Endothelial cell (in vitro differentiated cells): ENCODE measurements at places on chromosomes 2 and 18. TPM values are rescaled to one million over a fixed set of nuclear protein-coding genes. Genes with fewer than 3 reads are reported as not detected.

Gene FAM237A
- not detected for total RNA-seq

Gene TMEM200C
- total RNA-seq = 0.85 TPM

Gene SERPINB11
- total RNA-seq = not detected

Gene CYRIA
- 32.4 TPM for total RNA-seq

Gene SCN7A
- 6.3 TPM for total RNA-seq

Gene SPEG
- 6.1 TPM for total RNA-seq

Gene PPIL3
- 41.1 TPM for total RNA-seq

Gene INHA
- not detected for total RNA-seq

Gene LGALSL
- total RNA-seq = 30.2 TPM

Gene IL36B
- not detected for total RNA-seq

DNA sequence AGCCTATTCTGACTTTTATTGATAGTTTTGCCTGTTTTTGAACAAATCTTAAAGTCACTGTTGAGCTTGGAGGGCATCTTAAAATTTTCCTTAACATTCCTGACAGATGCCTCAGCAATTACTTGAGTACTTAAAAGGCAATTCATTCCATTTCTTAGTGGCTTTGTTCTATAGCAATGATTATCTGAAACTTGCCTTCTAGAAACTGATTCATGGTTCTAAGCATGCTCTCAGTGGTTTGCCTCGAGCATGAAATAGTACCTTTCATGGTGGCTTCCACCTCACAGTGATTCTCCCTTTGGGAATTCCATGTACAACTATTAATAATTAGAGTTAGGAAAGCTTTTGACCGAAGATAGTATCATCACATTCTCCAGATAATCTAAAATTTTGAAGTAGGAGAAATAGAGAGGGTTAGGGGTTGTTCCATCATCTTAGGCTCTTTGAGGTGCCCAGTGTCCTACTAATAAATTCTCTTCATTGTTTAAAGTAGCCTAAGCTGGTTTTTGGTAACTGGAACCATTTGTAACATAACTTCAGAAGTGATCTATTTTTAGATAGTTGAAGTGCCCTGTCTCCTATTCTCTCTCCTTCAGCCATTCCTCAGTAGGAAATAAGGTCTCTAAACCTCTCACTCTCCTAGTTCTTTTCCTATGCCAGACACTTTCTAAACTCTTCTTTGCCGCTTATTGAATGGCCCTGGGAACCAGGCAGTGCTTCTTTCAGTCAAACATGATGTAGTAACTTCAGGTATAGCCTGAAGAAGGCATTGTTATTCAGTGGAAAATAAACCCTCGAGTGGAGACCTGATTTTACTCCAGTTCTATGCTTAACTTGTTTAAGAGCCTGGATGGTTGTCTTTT lies 156.1 kb downstream of the HAUS1 start:
- no peak for DNase-seq

DNA sequence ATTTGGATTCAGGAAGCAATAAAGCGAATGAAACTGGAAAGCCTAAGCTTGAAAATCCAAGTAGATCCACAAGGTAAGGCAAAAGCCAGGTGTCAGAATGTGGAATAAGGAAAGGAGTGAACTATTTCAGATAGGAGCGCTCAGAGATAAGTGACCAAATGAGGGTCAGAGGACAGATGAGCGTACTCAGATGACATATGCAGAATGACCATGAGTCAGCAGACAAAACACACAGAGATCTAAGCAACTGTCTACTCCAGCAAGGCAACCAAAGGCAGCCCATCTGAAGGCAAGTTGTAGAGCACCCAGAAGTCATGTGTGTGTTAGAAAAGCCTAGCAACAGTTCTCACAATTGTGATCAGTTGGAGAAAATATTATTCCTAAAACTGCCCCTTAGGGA lies 548.4 kb upstream of the FSHR start:
- no peak for DNase-seq

DNA sequence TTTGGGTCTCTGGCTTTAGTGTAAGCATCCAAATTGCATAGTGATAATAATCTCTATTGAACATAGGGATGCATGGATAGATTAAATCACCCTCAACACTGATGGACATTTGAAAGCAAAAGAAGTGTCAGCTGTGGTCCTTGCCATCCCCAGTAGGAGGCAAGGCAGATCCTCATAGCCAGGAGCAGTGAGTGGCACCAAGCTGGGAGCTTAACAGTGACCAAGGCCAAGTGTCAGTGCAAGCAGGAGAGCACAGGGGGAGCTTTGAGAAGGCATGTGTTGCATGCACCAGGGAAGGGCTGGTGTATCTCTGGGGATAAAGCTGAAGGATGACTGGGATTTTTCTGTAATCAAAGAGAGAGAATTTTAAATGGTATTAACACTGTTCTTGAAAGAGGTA lies 14.7 kb downstream of the SLC14A1 start:
- DNase-seq = no peak

GRCh38 chr2:63871864-63872263 lies 30.2 kb downstream of the UGP2 start:
- DNase-seq = no peak

DNA sequence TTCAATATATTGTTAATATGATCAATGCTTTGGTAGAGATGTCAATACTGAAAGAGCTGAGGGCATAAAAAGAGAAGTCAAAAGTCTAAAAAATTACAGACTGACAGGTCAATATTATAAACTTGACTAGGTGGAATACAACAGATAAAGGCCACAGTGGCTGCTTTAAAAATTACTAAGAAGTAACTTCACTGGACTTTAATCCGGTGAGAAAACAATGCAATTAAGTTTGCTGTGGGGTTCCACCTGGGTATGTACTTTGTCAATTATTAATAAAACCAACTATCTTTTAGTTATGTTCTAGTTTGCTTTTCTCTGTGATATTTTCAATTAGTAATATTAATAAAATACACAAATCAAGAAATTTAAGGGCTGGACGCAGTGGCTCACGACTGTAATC lies 44.7 kb downstream of the RAPH1 start:
- no peak for DNase-seq

- no peak for DNase-seq
These were observed 447.1 kb upstream of the HS6ST1 start for GRCh38 chr2:128765811-128766210.

DNA sequence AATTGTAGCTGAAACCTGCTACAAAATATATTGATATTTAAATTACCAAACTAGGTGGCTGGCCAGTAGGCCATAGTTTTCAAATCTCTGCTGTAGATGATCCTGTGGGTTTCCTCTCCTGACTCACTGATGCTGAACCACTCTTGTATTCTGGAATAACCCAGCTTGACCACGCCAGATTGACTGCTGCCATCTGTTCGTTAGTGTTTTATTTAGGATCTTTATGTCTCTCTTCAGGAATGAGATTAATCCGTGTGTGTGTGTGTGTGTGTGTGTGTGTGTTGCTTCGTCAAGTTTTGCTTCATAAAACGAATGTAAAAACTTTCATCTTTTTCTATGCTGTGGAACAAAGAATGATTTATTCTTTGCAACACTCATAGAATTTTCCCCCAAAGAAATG lies 187.1 kb downstream of the DYSF start:
- DNase-seq = no peak

DNA sequence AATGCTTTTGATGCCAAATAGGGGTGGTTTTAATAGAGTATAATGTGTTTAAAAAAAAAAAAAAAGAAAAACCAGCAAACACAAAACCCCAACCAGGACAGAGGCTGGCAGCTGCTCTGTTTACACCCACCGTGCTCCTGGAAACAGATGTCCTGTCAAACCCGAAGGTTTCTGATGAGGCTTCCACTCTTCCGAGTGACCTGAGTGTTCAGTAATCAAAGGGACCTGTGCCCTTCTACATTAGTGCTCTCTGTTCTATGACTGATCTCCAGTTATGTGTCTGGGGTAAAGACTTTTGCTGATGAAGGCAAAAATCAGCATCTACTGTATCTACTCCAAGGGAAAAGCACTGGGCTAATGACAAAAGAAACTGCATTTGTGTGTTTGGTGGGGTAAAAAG lies 3.5 kb upstream of the KLHL29 start:
- no peak for DNase-seq

DNA sequence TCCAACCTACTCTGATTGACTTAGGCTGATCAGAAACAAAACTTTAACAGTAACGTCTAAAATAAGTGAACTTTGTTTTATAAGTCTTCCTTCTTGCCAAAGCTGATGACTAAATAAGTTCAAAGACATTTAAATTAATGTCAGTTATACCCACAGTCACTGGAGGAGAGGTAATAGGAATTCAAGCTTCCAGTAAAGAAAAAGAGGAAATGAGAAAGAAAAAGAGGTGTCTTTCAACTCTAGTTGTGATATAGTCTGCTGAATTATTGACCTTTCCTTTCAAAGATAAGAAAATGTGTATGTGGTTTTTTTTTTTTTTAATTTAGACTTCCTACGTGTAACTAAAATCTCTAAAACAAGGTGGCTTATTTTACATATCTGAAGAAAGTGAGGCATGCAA lies 191.5 kb downstream of the SLC8A1 start:
- DNase-seq = no peak

GRCh38 chr2:25227576-25227975 lies 59.2 kb upstream of the POMC start:
- no peak for DNase-seq

GRCh38 chr18:27276886-27277285 lies 91.8 kb upstream of the CHST9 start:
- DNase-seq = no peak

- DNase-seq = no peak
These were observed 90.7 kb downstream of the PDCL3 start for GRCh38 chr2:100653449-100654035.

DNA sequence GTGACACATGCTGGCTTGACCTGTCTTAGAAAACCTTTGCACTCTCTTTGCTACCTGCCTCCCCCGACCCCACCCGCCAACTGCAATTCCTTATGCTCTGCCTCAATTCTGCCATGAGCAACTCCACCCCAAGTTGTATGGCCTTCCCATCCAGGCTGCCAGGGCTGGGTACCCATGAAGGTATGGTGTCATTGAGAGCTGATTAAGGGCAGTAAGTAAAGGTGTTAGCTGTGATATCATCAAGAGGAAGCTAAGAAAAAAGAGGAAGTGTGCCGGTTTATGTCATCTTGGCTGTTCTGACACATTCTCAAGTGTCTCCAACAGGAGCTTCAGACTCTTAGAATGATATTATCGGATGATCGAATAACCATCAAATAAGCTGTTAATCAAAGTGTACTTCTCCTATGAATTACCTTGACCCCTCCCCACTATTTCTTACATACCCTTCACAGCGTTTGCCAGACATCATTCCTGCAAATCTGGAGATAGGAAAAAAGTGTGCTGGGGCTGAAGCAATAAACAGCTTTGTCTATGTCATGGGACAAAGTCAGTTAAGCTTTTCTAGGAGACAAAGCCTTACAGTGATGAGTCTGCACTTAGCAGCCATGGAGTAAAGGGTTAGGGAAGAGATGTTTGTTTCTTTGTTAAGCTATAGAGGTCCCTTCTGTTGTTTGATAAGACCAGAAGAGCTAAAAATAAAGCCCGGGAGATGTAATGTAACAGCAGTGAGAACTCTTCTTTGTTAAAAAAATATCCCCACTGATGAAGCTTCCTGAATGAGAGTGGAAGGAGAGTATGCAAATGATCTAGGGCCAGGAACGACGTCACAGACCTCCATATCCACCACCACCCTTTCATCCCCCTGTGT lies 40.4 kb upstream of the SMAD2 start:
- no peak for DNase-seq

DNA sequence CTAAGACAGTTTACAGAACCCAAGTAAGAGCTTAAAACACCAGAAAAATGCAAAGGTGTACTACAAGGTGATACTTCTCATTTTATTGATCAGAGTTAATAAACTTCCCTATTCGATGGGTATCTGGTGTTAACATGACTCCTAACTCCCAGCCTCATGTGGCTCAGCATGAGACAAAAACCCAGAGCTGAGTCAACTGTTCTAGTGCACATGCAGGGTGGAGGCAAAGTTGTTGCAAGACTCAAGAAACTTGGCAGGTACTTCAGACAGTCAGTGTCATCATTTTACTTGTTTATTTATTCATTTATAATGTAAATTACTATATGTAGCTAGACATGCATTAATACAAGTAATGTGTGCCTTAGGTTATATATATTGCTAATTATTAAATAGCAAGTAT lies 216.6 kb upstream of the DSEL start:
- no peak for DNase-seq

DNA sequence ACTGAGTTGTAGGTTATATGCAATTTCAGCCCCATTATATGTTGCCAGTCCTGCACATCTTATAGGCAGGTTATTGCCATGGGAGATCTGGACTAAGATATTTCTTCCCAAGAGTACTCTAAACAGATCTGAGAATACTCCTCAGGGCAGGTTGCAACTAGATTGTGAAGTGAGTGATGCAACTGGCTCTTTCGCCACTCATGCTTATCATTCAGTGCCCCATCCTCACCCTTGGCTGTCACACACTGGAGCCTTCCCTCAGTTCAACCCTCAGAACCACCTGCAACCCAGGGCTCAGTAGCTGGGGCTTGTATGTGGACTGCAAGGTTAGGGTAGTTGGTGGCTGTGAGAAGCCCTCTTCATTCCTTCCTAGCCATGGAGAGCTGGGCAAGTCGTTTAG lies 14.1 kb downstream of the MERTK start:
- no peak for DNase-seq

- DNase-seq = no peak
These were observed 18.5 kb upstream of the EML6 start for GRCh38 chr2:54704688-54705605.

- DNase-seq = no peak
These were observed 23.3 kb downstream of the SDC1 start for GRCh38 chr2:20201671-20202070.

GRCh38 chr2:68817306-68817705 lies 53.9 kb downstream of the BMP10 start:
- DNase-seq = no peak

DNA sequence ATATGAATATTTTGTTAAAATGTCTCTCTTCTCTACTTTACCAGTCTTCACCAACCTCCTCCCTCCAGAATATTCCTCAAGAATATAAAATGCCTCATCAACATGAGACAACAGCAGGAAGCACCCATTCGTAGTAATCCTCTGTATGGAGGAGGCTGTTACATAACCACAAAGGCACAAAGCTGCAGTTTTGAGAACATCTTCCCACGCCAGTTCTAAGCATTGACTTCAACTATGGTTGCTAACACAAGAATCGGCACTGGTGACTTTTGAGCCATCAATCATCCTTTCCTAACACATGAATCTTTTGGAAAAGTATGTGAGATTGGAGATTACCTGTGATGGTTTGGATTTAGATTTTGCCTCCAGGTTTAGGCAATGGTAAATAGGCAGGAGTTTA lies 54.9 kb upstream of the CYP1B1 start:
- no peak for DNase-seq

GRCh38 chr18:76487070-76487469 lies 8.0 kb downstream of the ZNF516 start:
- no peak for DNase-seq

- no peak for DNase-seq
These were observed 3.9 kb upstream of the NPPC start for GRCh38 chr2:231929961-231930592.

- DNase-seq = no peak
These were observed 68.7 kb upstream of the WIPF1 start for GRCh38 chr2:174666312-174666711.

DNA sequence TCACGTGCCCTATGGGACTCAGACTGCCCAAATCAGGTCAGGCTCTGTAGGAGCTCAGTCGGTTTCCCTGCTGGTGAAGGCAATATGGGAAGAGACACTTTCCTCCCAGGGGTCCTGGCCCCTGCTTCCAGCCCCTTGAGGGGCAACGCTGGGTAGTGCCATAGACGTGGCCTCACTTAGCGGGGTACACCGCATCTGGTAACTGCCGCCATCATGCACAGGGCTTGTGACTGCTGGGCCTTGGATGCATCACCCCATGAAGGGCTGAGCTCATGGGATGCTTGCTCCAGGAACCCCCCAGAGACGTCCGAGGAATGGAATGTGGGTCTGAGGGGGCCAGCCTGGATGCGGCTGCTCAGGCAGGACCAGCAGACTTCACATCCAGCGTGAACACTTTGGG lies 127.3 kb upstream of the HDAC4 start:
- DNase-seq = no peak
